Lung microvascular endothelial cell (primary cell): ENCODE measurements at places on chromosomes 6 and 20. TPM values are rescaled to one million over a fixed set of nuclear protein-coding genes. Genes with fewer than 3 reads are reported as not detected.

Gene RIPPLY2
- 0.22 and 0.40 TPM in 2 replicates for total RNA-seq

GRCh38 chr6:33949877-33950435 lies 146.2 kb upstream of the MLN start:
- no peak for DNase-seq

DNA sequence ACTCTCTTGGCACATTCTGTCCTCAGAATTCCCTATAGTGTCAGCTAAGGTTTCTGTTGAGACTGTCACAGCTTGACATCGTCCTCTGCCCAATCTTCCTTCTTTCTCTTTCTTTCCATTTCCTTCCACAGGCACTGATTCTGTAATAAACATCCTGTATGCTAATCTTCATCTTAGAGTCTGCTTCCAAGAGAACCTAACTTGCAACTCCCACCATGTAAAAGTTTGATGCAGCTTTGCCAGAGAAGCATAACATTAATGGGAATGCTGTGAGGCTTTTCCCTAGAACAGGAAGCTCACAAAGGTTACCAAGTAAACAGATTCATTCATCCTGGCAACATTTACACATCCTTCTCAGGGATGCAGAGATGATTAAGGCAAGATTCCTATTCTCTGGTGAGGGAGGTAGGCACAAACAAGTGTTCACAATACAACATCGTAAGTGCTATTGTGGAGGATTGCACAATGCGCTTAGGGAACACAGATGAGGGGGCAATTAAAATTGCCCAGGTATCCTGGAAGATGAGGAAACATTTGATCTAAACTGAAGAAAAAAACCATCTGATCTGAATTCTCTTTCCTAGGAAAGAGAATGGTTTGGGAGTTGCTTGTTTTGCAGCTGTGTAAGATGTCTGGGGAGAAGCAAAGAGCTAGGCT lies 74.7 kb downstream of the GRM1 start:
- DNase-seq: no peak

GRCh38 chr6:3194535-3195419 lies 32.7 kb downstream of the TUBB2B start:
- DNase-seq: peak; percentile 93

DNA sequence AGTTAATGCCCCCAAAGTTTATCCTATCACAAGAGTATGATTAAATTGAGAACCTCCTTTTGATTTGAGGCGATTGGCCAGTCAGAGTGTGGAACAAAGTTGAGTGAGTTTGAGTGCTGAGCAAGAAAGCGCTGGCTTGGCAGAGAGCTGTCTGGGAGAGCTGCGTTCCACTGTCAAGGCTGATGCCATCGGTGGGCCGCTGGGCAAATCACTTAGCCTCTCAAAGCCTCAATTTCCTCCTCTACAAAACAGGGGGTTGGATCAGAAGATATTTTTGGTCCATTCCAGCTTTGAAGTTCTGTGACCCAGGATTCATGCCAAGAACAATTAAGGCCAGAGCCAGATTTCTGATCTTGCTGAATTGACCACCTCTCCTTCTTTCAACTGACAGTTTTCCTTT lies 60.2 kb downstream of the TMEM242 start:
- peak; percentile 52 for DNase-seq

Gene LRRC73
- total RNA-seq: under 0.01 TPM in 2 replicates

- no peak for DNase-seq
These were observed 60.1 kb upstream of the PHIP start for GRCh38 chr6:79138146-79138545.

GRCh38 chr6:45416700-45417099 lies 39.0 kb upstream of the SUPT3H start:
- DNase-seq: no peak

GRCh38 chr6:10413262-10413849 lies 1.5 kb downstream of the TFAP2A start:
- no peak for DNase-seq

DNA sequence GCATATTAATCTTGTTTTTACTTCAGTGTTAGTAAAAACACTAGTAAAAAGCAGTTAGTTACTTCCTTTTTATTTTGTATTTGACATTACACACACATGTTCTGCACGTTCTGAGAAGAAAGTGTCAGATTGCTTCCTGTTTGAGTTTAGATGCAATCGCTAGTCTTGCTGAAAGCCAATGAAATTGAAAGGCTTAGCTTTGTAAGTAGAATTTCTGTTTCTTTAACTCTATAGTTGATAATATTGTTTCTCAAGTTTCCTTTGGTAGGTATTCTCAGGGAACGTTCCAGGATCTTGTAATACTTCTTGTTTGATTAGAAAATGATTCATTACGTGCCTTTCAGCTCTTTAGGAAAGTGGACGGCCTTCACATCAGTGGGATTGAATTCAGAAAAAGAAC lies 55.0 kb downstream of the CDKAL1 start:
- peak; percentile 44 for DNase-seq

- no peak for DNase-seq
These were observed 58.9 kb upstream of the SAMD5 start for GRCh38 chr6:147449405-147450161.

DNA sequence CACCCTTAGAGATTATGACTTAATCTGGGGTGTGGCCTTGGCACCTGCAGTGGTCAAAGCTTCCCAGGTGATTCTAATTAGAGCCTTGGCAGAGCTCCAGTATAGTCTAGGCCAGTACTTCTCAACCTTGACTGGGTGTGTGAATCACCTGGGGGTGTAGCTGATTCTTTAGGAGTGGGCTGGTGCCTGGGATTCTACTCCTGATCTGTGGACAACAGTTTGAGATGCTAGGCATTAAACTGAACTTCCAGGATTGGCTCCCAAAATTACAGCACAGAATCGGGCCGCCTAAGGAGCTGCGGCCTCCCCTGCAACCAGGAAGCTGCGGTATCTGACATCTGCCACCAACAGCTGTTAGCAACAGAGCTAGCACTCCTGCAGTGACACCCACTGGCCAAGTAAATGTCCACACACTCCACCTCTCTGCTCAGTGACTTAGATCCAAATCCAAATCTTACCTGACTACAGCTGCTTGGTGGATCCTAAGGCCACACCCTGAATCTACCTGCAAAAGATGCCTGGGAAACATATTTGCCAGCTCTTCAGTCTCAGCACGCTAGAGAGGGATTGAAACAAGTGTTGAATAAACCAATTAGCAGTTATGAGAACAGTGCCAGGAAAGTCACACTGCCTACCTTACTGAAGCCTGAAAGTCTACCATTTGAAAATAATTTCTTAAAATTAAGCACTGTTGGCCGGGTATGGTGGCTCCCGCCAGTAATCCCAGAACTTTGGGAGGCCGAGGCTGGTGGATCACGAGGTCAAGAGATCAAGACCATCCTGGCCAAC lies 126.7 kb downstream of the UNC5CL start:
- peak; percentile 59 for DNase-seq

Gene RIMS1
- total RNA-seq: 25.7 and 51.8 TPM in 2 replicates

- no peak for DNase-seq
These were observed 29.2 kb upstream of the CHMP4B start for GRCh38 chr20:33781945-33782344.

GRCh38 chr6:37289931-37290330 lies 32.0 kb upstream of the TMEM217 start:
- DNase-seq: no peak

Gene TRIM40
- total RNA-seq: not detected in 2 replicates

Gene NHLRC1
- total RNA-seq: 0.65 and 0.99 TPM in 2 replicates

DNA sequence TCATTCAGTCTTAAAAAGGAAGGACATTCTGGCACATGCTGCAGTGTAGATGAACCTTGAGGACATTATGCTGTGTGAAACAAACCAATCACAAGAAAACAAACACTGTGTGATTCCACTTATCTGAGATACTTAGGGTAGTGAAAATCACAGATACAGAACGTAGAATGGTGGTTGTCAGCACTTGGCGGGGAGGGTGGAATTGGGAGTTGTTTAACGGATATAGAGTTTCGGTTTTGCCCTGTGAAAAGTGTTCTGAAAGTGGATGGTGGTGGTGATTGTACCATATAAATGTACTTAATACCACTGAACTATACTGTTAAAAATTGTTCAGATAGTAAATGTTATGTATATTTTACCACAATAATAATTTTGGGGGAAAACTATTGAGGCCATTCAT lies 18.4 kb downstream of the KAT14 start:
- DNase-seq: no peak

DNA sequence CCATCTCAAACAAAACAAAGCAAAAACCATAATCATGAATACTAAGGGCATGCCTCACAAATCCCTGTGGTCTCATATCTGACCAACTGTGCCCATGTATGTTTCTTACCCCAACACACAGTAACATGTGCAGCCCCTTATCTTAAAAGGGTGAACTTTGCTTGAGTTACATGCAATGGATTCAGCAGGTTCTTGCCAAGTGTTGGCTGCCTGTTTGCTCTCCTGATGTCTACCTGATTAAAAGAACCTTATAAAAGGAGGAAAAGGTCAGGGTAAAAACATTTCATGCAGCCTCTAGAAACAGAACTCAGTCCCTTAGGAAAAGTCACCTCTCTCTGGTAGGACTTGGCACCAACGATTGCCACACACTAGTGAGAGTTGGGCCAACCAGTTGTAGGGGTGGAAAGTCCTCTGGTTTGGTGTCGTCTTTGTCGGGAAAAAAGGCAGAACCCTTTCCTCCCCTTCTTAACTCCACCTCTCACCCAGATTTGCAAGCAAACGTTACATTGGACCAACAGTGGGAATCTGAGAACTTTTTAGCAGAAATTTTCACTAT lies 14.0 kb upstream of the LRRN4 start:
- DNase-seq: no peak

Gene CLDN20
- total RNA-seq: not detected in 2 replicates

- no peak for DNase-seq
These were observed 30.7 kb upstream of the TMEM14A start for GRCh38 chr6:52640170-52640569.

- peak; percentile 24 for DNase-seq
These were observed 12.7 kb upstream of the MTRF1L start for GRCh38 chr6:153015094-153015640.

Gene MDFI
- total RNA-seq: 44.0 and 49.5 TPM in 2 replicates

Gene DYNLT2
- 0.22 and 0.60 TPM in 2 replicates for total RNA-seq

- DNase-seq: no peak
These were observed 22.3 kb downstream of the GGTLC1 start for GRCh38 chr20:23966298-23966697.

Gene SLC25A27
- 0.22 and 1.4 TPM in 2 replicates for total RNA-seq

DNA sequence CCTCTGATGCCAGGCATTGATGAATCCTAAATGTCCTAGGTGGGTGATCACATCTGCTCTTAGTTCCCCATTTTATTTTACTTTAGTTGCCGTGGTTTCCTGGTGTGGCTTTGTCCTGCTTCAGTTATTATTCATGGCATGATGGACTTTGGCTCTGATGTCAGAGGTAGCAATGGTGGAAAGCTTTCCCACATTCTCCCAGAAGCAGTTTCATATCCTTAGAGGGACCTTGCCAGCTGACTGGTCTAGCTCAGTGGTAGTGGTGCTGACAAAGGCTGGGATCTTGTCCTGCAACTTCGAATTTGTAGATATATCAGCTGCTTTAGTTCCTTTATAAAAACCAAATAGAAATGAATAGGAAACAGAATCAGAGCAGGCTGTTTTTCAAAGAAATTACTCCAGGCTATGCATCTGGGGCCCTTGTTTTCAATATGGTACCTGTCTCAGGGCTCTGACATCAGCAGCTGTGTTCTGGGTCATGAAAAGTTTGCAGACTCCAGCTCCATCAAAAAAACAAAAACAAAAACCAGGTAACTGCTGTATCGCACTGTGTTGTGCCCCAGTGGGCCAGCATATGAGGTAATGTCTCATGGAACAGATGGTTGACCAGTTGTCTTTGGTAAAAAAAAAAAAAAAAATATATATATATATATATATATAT lies 133.7 kb downstream of the PLCB4 start:
- DNase-seq: no peak

GRCh38 chr20:19737025-19737424 lies 21.0 kb upstream of the RIN2 start:
- no peak for DNase-seq

- DNase-seq: no peak
These were observed at the start of gene TGM3 for GRCh38 chr20:2295886-2296515. TGM3 (plus strand) TSS chr20:2296001; CDS start chr20:2296064, 63 bp downstream.

DNA sequence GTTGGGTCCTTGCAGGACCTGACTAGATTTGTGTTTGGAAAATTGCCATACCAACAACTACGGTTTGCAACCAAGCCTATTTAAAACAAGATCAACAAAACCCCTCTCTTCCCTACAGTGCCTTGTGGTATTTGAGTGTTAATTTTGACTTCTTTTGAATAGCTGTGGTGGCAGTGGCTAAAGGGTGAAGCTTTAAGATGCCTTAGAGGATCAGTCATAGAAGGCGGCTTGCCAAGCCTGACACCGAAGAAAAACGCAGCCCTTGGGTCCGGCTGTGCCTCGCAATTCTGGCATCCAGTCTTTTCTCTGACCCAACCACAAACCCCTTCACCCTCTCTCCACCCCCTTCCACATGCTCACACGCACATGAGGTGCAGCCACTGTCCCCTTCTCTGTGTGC lies 32.6 kb downstream of the BMP6 start:
- no peak for DNase-seq

DNA sequence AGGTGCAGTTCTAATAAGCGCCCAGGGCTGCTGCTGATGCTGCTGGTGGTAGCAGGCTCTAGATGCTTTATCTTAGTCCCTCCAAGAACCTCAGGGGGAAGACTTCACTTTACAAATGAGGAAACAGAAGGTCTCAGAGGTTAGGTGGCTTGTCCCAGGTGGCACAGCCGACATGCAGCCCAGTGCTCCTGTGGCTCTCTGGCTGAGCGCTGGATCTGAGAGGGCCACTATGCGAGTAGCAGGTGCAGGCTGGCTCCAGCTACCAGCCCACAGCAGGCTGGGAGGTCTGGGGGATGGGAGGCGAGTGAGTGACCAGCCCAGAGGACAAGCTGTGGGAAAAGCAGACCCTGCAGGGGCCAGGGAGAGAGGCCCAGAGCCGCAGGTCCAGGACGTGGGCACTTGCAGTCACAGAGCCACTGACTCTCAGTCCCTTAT lies 90.9 kb downstream of the PRND start:
- DNase-seq: no peak

DNA sequence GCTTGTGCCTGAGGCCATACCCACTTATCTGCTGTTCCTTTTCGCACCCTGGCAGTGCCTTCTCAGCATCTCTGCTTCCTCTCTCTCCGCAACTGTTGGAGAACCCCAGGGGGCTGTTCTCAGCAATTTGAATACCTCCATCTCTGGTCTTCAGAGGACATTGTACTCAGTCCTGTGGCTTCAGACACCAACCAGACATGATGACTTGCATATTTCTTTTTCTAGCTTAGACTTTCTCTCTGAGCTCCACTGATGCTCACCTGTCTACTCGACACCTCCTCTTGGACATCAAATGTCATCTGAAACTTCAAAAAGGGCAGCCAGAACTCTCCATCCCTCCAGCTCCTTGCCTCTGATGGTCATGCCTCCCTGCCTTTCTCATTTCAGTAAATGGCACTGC lies 18.9 kb upstream of the KCNK16 start:
- DNase-seq: no peak

GRCh38 chr6:158625881-158626305 lies 18.6 kb downstream of the DYNLT1 start:
- no peak for DNase-seq

- no peak for DNase-seq
These were observed 198.2 kb upstream of the ID4 start for GRCh38 chr6:19638931-19639330.
